ENCODE measurements at places on chromosomes 7 and 10.

GRCh38 chr10:4004144-4004543 is 219.1 kb upstream of the KLF6 start:
- no peak for DNase-seq

DNA sequence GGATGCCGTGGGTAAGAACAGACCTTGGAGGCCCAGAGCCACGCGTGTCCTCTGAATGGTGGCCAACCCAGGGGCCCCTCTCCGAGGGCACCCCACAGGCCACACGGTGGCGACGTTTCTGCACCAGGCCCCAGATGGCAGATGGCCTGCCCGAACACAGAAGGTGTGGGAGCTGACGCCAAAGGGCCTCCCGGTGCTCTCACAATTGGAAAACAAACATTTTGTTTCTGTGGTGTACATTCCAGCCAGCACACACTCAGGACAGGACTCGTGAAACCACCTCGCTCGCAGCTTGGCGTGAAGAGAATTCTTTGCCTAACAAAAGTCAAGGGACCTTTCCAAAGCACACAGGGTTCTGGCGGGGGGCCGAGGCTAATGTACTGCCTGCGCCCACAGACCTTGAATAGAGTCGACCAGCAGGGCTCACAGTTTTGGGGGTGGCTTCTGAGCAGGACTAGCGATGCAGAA is 112.1 kb downstream of the FAM53B start:
- peak; percentile 44 for DNase-seq

DNA sequence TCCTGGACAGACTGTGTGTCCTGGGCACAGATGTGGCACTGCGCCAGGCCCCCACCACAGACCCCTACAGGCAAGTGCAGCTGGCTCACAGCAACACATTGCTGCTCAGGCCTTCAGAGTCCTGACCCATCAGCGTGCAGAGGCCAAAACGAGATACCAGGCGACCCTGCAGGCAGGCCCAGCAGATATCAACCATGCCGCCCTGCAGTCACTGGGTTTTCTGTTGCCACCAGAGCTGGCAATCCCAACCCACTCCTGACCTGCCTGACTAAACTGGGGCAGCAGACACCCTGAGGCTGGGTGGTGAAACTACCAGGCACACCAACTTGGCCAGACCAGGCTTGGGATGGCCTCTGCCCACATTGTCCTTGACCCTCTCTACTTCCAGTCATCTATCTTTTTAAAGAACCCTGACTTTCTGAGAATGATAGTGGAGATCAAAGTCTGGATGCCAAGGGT is 20.3 kb downstream of the ZCCHC24 start:
- no peak for DNase-seq

- DNase-seq = no peak
Observed at GRCh38 chr10:23362879-23363792, 18.5 kb upstream of the C10orf67 start.

DNA sequence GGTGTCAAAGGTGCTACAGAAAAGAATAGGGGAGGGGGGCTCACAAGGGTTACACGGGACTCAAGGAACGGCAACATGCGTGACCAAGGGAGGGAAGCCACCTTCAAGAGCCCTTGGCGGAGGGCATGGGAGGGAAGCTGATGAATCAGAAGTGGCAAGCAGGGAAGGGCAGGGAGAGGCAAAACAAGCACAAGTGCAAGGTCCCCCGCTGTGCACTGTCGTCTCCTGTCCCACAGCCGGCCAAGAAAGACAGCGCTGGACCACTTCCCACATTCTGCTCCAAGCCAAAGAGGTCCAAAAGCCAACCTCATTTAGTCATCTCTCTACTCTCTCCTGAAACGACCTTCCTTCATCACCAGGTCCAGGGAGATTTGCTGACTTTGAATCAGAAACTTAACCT is 102.7 kb downstream of the CALN1 start:
- no peak for DNase-seq

- no peak for DNase-seq
Observed at GRCh38 chr7:17311952-17312351, 13.5 kb downstream of the AHR start.

Data from midbrain (tissue), 1 donor.